Stimulated activated naive CD8-positive, alpha-beta T cell treated with anti-CD3 and anti-CD28 coated beads, Interleukin-15, amount 100 ng/mL, for 72 hours (primary cell): ENCODE measurements at places on chromosomes 3 and 15.

DNA sequence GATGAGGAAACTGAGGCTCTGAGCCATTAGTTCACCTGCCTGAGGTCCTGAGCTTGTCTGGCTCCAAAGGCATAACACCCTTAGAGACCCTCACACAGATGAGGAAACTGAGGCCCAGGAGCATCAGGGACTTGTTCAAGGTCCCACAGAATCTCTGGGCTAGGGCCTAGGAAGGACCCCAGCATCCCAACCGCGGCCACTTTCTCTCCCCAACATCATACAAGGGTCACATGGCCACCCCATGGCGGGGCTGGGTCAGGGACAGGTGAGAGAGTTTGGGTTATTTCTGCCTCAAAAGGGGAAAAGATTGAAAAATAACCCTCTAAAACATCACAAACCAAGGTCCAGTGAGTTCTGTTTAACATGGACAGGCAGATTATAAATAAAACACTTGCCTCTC lies 6.7 kb downstream of the LINGO1 start:
- no peak for DNase-seq

DNA sequence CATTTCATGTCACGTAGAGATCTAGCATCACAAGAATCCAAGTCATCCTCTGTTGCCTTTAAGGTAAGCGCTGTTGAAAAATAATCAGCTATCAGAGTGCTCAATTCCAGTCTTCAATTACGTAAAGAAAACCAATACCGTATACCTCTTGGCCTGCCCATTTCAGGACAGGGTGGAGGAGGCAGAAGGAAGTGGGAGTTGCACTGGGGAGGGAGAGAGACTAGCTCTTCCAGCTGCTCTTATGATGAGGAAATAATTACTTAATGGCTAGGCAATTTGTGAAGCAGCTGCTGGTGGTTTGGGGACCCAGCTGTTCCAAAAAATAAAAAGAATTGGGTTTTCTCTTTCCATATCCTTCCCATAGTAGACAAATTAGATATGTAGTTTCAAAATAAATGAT lies 365.8 kb upstream of the MCTP2 start:
- DNase-seq: no peak

DNA sequence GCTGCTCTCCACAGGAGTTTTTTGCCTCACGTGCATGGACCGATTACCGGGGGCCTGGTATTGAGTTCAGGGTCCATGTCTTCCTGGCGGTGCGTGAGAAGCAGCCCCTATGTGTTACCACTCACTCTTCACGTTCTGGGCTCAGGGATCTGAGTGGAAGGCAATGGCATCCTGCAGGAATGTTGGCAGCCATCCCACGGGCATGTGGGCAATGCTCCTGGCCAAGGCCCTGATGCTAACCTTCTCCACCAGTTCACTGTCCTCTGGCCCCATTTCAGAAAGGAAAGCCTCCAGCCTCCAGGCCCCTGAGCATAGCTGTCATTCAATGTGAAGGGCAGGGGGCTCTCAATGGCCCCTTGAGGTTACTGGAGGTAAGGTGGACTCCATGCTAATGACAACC lies 43.0 kb upstream of the KY start:
- no peak for DNase-seq

DNA sequence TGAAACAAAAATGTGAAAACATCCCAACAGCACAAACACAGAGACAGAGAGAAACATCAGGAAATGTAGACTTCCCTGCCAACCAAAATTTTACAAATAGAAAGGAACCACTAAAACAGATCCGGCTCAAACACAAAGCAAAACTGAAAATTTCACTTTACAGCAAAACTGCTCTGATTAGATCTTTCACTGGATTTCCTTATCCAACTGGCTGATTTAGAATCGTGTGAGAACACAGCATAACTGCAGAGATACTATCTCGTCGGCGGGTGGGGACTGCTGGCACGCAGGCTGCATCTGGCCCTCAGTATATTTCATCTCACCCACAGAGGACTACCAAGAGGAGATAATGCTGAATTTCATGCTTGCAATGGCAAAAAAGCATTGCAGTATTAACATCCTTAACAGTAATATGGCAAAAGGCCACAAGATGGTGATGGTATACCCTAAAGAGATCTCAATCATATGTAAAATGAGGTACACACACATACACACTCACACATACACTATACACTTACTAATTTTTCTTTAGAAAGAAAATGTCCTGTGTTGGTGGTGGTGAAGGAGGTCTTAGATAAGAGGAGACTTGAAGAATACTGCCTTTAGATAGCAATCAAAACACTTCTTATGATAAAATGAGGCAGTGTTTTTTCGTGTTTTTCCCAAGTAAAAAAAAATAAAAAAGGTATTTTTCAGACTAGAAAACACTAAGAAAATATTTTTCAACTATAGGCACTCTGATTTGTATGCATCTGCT lies 10.6 kb upstream of the LEO1 start:
- DNase-seq: peak; percentile 56

DNA sequence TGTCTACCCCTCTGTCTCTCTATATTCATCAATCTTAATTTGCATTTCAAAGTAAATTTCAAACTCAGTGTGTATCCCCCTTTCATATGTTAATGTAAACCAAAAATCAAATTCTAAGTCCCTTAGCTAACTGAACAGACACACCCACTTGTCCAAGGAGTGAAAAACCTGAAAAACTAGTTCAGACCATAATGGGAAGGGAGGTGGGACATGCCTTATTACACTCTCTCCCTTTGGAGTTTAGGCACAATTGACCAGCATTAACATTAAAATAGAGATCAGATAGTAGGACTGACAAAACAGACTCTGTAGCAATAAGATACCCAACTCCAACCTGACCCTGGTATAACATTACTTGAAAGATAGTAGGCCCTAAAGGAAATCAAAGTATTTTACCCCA lies 247.7 kb upstream of the GADL1 start:
- no peak for DNase-seq

DNA sequence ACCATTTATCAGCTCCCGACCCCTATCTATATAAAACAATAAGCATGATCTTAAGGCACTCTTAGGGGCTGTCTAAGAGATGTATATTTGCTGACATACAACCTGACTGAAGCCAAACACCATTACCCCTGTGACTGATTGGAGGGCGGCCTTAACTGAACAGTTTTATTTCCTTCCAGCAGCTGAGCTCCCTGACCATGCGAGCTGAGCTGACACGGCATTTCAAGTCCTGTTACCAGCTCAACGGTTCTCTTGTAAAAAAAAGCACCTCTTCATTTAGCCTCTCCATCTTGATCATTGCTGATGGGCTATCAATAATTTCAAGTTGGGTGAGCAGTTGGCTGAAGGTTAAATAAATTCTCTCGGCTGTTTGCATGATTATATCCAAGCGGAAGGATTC lies 33.4 kb upstream of the BNIP2 start:
- DNase-seq: no peak

DNA sequence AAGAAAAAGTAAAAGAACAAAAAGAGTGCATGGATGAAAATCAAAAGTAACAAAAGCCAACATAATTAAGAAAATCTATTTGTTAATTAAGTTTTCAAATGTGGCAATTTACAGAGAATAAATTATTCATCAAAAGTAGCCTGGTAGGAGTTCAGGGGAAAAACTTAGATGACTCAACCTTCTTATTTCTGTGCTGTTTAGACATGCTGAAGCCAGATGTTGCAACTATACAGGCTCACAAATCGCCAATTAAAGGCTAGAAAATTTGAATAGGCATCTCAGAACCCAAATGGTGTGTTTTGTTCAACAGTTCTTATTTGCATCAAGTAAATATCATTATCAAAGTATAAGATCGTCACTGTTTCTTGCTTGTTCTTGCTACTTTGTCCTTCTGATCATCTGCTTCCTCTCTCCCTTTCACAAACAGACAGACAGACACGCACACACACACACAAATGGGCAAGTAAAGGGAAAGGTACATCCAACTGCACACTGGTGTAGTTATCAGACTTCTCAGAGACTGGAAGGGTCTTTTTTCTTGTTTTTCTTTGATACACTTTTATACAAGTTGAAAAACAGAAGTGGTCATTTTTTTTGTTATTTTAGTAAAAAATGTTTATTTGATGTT lies 572.2 kb downstream of the MECOM start:
- DNase-seq: no peak

DNA sequence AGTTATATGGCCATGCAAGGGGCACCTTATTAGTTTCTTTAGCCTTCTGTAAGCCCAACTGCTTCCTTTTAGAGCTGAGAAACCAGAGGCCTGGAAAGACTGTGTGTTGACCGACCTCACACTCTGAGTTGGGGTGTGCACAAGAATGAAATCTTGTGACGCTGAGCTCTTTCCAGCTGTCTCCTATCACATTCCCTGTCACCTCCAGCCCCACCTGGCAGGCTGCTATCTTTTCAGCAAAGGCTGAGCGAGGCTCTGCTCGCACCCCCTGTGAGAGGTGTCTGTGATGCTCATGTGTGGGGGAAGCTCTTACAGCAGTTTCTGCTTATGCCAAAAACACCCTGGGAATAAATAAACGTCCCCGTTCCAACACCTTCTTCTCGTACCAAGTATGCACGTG lies 27.0 kb upstream of the LPP start:
- DNase-seq: no peak

DNA sequence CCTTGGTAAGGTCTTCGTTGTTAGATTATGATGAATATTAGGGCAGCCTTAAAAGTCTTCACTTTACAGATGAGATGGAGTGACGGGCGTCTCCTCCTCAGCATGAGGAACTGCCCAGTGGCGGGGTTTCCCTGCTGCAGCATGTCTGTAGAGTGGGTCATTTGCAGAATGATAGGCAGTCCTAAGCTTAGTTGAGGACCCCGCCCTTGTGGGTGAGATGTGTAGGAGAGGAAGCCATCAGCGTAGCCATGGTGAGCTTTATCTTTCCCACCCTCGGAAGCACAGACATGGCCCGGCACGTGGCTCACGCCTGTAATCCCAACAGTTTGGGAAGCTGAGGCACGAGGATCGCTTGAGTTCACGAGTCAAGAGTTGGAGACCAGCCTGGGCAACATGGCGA lies 877 bp downstream of the NIT2 start:
- no peak for DNase-seq

DNA sequence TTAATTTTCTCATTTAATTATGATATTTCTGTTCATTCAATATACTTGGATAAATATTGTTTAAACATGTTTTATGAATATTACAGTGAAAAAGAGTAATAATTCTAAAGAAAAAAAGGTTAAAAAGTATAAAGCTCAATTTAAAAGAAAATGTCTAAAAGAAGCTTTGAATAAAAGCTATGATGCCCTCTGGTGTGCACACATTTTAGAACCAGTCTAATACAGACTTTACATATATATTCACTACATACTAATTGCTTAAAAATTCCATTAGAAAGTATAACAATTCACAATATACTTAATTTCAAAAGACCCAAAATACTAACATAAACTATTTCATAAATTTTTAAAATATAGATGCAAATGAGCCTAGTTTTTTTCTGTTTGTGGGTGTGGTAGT lies 909.1 kb upstream of the ROBO1 start:
- DNase-seq: no peak

- DNase-seq: no peak
Measured at GRCh38 chr15:91611561-91612323, 241.8 kb upstream of the SLCO3A1 start.

DNA sequence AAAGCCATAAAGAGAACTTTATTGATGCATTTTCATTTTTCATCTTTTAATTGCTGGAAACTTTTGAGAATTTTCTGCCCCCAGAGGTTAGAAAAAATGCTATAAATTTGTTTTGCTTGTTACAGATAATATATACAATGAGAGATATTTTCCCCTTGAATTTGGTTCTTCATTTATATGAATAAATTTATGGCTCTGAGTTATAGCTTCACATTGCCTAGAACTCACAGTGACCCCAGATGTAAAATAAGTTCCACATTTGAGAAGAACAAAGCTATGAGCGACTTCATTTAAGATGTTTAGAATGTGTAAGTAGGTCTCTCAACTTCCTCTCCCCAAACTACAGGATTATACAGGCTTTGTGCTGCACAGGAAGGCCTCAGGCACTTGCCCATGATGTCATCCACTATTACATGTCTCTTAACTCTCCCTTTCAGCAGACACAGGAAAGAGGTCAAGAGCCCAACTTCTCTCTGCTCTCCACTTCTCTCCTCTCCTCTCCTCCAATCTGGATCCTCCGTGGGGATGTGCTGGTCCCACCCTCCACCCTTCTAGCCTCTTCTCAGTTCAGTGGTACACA lies 92.8 kb downstream of the DUT start:
- DNase-seq: no peak

DNA sequence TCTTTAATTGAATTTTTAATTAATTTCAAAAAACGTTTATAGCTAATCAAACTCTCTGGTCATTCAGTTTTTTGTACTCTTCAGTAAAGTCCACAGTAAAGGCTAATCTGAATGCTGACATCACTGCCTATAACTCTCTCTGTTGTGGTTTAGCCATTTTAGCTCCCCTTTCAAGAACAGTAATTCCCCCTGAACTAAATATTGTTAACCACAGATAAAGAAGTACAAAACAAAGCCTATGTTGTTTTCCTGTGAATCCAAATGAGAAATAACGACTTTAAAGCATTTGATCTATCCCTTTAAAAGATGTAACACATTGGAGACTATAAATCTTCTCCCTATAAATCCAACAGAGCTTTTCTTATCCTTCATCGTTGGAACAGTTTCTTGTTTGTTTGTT lies 94.2 kb downstream of the ZBTB20 start:
- DNase-seq: no peak

- DNase-seq: no peak
Measured at GRCh38 chr3:95733336-95733735, 1081.1 kb upstream of the EPHA6 start.

GRCh38 chr15:66917904-66918448 lies 147.4 kb upstream of the SMAD3 start:
- DNase-seq: no peak

DNA sequence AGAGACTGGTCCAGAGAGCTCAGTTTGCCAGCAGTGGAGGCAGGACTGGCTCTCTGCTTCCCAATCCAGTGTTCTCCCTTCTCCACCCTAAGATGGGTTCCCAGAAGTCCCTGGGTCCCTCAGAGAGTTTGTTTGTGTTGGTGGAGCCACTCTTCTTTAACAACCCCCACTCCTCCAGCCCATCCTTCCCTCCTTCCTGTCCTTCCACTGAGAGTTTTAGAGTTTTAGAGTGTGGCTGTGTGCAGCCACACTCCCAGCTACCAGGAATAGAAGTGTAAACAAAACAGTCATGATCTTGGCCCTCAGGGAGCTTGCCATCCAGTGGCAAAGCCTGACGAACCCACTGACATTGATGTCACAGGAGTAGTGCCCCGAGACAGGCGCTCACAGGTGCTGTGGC lies 12.5 kb upstream of the FBLN2 start:
- DNase-seq: no peak

- no peak for DNase-seq
Measured at GRCh38 chr15:92111751-92112150, 258.2 kb downstream of the SLCO3A1 start.

- DNase-seq: no peak
Measured at GRCh38 chr3:163347944-163348343, 1730.4 kb downstream of the SI start.

- no peak for DNase-seq
Measured at GRCh38 chr3:15266510-15267376, 60.7 kb downstream of the CAPN7 start.

GRCh38 chr3:139529662-139530061 lies 9.9 kb downstream of the RBP1 start:
- no peak for DNase-seq
